ENCODE measurements at places on chromosomes 11 and 22.

GRCh38 chr11:57363131-57364080, 17.5 kb downstream of the PRG3 start:
- DNase-seq = no peak

DNA sequence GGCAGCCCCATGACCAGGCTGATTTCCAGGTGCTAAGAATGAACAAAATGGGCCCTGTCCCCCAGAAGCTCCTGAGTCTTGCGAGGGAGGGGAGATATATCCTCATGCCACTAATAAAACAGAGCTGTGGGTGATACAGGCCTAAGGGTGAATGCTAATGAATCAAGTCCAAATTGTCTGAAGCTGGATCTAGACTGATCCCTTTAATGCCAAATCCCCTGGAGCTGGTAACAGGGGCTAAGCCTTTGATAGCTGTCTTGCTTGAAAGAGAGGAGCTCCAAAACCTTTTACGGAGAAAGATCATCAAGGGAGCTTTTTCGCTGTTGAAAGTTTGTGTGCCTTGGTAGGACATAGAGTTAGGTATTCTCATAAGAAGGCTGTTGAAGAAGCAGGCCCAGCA, 79.7 kb downstream of the PPFIBP2 start:
- no peak for DNase-seq

DNA sequence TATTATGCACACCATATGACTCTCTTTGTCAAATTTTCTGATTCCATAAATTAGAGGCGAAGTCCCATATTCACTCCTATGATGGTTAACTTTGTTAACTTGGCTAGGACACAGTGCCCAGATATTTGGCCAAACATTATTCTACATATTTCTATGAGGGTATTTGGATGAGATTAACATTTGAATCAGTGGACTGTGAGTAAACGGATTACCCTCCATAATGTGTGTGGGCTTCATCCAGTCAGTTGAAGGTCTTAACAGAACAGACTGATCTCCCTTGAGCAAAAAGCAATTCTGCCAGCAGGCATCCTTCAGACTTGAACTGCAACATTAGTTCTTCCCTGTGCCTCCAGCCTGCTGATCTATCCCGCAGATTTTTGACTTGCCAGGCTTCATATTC, 69.9 kb downstream of the FZD4 start:
- DNase-seq = no peak

- DNase-seq = no peak
These were observed 30.1 kb downstream of the GRAMD4 start for GRCh38 chr22:46650078-46650810.

GRCh38 chr22:49657974-49658590, 169.6 kb downstream of the BRD1 start:
- no peak for DNase-seq

- no peak for DNase-seq
These were observed 65.2 kb downstream of the CD82 start for GRCh38 chr11:44630511-44631210.

DNA sequence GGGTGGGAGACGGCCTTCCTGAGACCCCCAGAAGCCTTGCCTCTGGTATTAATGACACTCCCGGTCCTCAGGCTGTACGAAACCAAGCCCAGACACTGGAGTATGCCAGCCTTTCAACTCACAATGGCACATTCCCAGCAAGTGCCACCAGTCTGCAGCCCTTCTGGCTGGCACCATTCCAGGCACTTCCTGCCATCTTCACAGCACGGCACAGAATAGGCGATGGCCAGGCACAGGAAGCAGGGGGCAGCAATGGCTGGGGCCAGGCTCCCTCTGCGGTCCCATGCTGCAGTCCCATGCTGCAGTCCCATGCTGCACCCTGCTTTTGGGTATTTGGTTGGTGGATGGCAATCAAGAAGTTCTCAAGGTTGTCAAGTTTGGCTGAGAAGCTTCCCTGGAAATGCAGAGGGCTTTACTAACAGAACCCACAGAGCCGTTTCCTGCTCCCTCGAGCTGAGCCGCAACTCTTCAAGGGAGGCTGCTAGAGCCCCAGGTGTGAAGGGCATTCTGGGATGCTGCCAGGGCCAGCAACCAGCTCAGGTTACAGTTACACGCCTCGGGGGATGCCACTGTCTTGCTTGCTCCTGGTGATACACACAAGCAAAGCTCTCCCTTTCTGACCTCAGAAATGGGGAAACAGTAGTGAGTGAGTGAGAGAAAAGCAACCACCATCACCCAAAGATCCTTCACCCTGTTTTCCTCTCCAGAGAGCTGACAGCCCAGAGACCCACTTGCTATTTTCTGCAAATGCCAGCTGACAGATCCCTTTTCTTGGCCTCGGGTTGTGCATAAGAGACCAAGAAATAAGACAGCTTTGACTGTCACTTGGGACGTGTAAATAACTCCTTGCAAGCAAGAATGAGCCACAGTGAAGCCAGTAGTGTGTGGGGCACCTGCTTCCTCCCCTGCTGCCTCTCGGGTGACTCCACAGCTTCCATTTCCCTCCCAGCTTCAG, 23.9 kb downstream of the LRFN4 start:
- DNase-seq = peak; percentile 78

GRCh38 chr11:96160732-96161306, 182.2 kb downstream of the MAML2 start:
- no peak for DNase-seq

- no peak for DNase-seq
These were observed 8.7 kb upstream of the PAX6 start for GRCh38 chr11:31819621-31820437.

DNA sequence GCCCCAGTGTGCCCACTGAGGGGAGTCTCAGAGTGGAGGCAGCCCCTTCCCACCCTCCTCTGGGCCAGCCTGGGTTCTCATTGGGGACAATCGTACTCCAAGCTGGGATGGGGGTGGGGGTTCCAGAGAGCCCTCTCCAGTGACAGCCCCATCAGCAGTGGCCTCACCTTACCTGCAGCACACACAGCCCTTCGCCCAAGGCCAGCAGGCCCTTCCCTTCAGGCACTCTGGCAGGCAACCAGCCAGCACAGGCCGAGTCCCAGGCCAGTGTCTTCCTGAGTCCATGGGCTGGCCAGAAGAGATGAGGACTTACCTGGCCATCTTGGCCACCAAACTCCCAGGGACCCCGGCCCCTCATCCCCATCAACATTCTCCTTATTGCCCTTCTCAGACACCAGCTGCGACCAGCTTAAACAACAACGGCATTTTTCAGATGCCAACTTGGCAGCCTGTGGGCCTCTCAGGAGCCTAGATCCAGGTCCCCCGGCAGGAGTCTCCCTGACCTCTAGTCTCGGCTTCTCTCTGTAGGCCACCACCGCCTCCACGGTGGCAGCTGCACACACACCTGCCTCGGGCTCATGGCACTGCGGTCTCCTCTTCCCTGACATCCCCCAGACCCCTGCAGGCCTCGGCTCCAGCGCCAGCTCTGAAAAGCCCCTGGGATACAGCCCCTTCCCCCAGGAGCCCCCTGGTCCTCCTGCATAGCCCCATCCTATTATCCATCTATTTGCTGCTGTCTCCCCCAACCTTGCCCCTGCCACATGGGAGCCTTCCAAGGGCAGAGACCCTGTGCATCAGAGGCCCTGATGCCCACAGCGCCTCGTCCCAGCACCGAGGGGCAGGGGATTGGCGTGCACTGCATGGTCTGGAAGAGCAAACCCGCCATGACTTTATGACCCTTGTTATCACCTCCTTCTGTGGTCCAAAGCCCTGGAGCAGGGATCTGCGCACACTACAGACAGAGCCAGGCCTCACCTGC, 111.2 kb upstream of the FGF3 start:
- no peak for DNase-seq

GRCh38 chr11:104905271-104905670, 7.0 kb upstream of the CASP12 start:
- DNase-seq = no peak

- no peak for DNase-seq
These were observed 4.5 kb upstream of the MACROD1 start for GRCh38 chr11:64170419-64170818.

- DNase-seq = no peak
These were observed 118.9 kb downstream of the CTTN start for GRCh38 chr11:70517203-70517602.

DNA sequence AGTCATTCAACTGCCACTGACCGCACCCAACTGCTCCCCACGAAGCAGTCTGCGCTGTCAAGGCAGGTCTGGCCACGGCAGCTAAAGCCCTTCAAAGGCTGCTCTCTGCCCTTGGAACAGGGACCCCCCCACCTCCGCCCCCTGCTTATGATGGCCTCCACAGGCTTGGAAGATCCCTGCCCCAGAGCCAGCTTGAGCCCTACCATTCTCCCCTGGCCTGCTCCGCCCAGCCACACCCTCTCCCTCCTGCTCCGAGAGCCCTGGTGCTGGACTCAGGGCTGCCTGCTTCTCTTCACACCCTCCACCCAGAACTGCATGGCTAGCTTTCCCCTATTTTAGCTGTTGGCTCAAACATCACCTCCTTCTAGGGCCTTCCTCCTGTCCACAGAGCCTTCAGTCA, 19.0 kb downstream of the ZMAT5 start:
- DNase-seq = no peak

- peak; percentile 39 for DNase-seq
These were observed 32.0 kb downstream of the PDE2A start for GRCh38 chr11:72642043-72642883.

- no peak for DNase-seq
These were observed 22.5 kb upstream of the ADA2 start for GRCh38 chr22:17241576-17242330.

- DNase-seq = no peak
These were observed 505 bp downstream of the NUDT22 start for GRCh38 chr11:64226507-64227051.

GRCh38 chr11:108500721-108501120, 2.5 kb upstream of the POGLUT3 start:
- DNase-seq = no peak

- no peak for DNase-seq
These were observed 1.6 kb downstream of the IRF7 start for GRCh38 chr11:614021-614622.

Data from substantia nigra (tissue), 51 donors.